PC-3 (cell line): ENCODE measurements at places on chromosomes 1 and 21.

- DNase-seq = no peak
These were observed 124.9 kb downstream of the RGS2 start for GRCh38 chr1:192933744-192934143.

DNA sequence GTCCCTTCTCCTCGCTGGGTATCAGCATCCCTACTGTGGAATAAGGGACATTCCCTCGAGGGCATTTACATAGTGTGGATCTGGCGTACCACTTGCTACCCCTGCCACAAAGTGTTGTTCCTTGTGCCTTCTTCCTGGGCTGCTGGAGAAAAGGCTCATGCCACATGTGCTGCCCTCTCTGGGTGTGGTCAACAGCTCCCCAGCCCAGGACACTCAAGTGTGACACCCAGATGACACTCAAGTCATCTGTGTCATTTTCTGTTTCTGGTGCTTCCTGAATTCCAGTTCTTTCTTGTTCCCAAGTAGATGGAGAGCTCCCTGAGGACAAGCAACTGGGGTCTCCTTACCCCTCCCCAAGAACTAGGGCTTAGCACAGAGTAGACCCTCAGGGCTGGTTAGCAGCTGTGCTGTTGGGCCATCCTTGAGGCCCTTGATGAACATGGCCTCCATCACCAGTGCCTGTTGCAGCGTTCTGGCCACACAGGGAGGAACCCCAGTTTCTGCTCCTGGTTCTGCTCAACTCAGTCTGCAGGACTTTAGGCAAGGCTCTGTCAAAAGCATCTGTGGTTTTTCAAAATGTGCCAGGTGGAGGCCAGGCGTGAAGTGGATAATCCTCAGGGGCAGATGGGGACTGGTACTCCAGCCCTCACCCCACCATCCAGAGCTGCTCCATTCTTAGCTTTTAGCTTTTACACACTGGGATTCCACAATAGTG is 49.0 kb upstream of the CLIC4 start:
- DNase-seq = no peak

DNA sequence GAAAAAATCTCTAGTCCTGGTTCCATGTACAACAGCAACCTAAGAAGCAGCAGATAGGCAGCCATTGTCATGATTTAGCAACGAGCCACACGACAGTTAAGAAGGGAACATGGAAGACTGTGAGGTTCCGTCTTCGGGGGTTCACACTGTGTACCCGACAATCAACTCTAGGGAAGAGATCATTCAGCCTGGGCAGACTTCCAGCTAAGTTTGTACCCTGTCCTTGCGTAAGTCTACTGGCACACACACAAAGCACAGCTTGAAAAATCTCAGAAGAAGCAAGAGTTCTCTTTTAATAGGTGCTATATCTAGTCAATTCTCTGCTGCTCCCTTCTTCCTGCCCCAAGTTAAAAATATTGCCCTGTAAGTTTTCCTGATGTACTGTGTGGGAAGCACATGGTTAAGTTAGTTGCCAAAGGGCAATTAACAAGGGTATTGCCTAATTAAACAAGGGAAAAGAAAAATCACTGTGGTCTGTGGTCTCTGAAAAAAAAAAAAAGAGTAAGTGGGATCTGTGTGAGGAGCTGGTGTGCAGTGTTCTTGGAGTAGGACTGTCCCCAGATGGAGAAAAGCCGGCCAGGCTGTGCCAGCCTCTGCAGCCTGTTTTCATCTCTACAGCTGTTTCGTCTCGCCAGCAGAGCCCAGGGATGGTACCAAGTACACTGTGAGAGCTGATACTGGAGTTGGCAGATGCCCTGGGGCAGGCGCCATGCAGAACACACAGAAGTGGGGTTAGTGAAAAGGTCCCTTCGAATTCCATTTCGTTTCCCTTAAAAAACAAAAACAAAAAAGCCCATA is 6.4 kb upstream of the MYBPHL start:
- DNase-seq = no peak

- DNase-seq = no peak
These were observed 428.5 kb upstream of the RGS18 start for GRCh38 chr1:191729742-191730141.

- DNase-seq = no peak
These were observed 320.5 kb upstream of the SGIP1 start for GRCh38 chr1:66213491-66213890.

GRCh38 chr1:162380061-162380846 is 1.3 kb upstream of the C1orf226 start:
- peak; percentile 37 for DNase-seq

DNA sequence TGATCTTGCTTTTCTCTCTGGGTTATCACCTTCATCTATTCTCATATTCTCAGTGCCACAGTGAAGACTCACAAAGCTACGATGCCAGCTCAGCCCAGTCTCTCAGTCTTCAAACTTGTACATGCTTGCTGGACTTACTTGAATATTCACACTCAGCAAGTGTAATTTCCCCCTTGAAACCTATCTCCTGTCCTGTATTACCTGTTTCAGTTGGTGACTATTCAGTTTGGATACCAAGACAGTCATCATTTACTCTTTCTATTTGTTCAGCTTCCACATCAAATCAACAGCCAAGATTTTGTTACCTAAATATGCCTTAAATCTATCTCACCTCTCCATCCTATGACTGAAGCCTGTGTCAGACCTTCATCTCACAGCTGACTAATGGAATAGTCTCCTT is 209.7 kb downstream of the LRRC7 start:
- no peak for DNase-seq

- DNase-seq = no peak
These were observed 99.2 kb upstream of the PALMD start for GRCh38 chr1:99546432-99547416.

GRCh38 chr1:230515451-230516145 is 89.5 kb upstream of the PGBD5 start:
- DNase-seq = no peak

- no peak for DNase-seq
These were observed 18.0 kb upstream of the MNDA start for GRCh38 chr1:158813164-158813563.

- peak; percentile 88 for DNase-seq
These were observed 38.5 kb downstream of the IER5 start for GRCh38 chr1:181126871-181127587.

- peak; percentile 65 for DNase-seq
These were observed 34.0 kb upstream of the HSD17B7 start for GRCh38 chr1:162756523-162756922.

GRCh38 chr1:72283022-72283306 is 625 bp upstream of the NEGR1 start:
- DNase-seq = no peak

DNA sequence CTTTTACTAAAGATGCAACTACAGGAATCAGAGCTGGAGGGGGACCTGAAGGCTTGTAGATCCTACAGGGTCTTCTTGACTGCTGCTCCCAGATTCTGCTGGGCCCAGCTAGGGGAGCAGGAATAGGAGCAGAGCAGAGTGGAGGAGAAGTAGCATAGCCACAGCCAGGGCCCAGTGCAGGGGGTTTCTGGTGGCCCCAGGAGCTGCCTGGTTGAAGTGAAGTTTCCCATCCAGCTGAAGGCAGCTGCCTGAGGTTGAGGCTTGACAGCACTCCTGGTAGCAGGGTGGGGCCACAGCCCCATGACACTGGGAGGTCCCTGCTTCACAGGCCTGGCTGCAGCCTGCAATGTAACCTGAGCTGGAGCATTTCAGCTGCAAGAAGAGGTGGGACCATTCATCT is 2.0 kb upstream of the INPP5B start:
- DNase-seq = no peak
